ENCODE measurements at places on chromosomes 2 and 18.

- no peak for DNase-seq
Measured at GRCh38 chr2:238929242-238930081, 81.6 kb downstream of the TWIST2 start.

DNA sequence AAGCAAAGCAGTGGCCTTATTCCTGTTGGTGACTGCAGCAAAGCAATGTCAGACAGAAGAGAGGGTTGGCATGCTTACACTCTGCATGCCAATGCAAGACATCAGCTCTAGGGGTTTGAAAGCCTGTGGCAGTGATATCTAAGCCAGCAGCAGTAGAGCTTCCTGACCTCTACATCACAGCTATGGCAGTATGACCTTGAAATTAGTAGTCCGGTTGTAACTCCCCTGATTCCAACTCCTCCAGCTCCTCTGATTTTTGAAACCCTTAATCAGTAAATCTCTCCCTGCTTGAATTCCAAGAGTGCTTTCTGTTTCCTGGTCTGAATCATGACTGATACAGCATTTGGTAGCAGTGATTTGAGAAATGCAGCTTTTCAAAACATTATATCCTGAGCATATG lies 60.0 kb upstream of the LRP1B start:
- no peak for DNase-seq

- no peak for DNase-seq
Measured at GRCh38 chr2:149169656-149170055, 131.2 kb downstream of the LYPD6B start.

- no peak for DNase-seq
Measured at GRCh38 chr18:33761363-33761762, 183.3 kb downstream of the ASXL3 start.

DNA sequence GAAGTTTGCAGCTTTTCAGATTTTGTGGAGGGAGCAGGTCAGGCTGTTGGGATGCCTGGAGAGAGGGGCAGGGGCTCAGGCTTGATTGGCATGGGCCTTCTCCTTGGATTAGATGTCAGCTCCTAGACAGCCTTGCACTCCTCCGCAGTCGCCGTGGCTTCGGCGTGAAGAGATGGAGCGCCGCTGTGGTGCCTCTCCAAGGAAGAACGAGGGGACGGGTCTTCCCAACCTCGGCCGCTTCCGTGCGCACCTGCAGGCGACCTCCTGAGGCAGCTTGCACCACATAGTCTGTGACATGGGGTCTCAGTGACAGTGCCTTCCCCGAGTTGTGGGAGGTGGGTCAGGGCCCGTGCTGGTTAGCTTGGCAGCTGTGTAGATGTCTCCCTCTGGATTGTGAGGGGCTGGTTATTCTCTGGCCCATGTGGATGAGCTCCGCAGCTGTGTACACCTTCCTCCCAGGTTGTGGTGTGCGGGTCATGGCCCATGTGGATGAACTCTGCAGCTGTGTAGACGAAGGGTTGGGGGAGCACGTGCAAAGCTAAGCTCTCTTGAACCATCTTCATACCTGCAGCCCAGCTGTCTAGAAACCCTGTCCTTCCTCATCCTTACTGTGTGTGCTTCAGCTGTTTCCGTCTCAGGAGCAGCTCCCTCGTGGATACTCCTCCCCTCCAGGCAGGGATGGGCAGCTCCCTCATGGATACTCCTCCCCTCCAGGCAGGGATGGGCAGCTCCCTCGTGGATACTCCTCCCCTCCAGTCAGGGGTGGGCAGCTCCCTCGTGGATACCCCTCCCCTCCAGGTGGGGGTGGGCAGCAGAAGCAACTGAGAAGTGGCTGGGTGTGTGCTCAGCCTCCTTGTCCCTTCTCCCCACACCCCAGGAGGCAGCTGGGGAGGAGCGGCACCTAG lies 170.3 kb downstream of the LDLRAD4 start:
- no peak for DNase-seq

- no peak for DNase-seq
Measured at GRCh38 chr18:63850020-63850419, 37.5 kb upstream of the SERPINB2 start.

GRCh38 chr2:126849486-126849885 lies 49.2 kb upstream of the TEX51 start:
- no peak for DNase-seq

DNA sequence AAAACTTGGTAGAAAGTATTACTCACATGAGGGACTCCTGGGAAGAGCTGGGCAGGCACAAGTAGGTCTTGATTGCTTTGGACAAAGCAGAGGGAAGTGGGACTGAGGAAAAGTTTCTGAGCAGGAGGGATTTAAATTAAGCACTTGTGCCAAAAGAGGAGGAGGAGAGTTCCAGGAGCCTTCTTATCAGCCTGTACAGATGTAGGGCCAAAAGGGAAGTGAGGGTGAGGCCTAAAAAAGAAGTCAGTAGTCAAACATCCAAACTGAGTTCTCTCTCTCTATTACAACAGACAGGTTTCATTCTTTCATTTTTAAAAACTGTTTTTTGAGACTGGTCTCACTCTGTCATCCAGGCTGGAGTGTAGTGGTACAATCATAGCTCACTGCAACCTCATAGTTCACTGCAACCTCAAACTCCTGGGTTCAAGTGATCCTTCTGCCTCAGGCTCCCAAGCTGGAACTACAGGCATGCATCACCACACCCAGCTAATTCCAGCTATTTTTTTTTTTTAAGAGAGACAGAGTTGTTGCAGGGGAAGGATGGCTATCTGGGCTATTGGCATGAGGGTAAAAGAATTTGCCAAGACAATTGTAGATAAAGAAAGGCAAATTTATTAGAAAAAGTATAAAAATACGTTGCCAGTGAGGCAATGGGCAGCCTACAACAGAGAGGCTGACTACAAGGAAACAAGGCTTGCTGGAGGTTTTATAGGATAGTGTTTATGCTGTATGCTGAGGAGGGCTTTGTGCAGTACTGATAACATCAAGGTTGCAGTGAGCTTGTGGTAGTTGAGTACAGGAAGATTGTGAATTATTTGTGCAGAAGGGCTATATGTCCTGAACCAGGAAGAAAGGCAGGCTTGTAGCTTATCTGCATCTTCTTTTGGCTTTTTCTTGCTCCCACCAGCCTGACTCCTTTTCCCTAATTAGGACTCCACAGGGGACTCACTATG lies 29.0 kb downstream of the CFAP210 start:
- DNase-seq = no peak

- DNase-seq = no peak
Measured at GRCh38 chr2:209086761-209087160, 337.1 kb upstream of the MAP2 start.

Data from SIG-M5 (cell line).